ENCODE measurements at places on chromosomes 6 and 20.

DNA sequence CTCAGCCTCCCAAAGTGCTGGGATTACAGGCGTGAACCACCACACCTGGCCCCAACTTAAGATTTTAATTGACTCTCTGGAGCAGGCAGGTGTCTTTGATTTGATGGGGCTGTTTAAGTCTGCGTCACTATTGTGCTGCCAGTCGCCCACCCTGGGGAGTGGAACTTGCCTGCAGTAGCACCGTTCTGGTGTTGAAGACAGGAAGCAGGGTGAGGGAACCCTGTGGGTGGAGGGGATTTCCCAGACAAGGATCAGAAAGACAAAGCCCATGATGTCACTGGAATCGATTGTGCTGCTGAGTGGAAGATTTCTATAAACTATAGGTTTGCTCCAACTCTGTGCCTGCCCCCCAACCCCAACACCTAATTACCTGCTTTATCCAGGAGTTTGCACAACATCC, 11.0 kb downstream of the ALDH8A1 start:
- no peak for DNase-seq

DNA sequence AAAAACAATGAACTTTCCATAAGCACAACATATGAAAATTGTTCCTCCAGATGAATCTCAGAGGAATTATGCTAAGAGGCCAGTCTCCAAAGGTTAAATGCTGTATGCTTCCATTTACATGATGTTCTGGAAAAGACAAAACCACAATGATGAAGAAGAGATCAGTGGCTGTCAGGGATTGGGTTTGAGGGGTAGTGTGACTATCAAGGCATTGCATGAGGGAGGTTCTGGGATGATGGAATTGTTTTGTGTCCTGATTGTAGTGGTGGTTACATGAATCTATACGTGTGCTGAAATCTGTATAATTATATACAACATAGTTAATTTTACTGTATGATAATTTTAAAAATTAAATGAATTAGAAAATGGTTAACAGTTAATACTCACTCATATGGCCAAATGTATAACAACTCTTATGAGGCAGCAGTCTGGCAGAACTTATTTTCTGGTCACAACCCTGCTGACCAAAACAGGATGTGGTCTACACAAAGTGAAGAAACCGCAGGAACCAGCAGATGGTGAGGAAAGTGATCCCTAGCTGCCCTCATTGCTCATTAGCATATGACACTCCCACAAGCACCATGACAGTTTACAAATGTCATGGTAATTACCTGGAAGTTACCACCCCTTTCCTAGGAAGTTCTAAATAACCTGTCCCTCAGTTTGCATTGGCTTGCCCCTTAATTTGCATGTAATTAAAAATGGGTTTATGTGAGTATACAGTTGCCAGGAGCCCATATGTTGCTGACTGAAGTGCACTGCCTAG, 31.9 kb downstream of the NSFL1C start:
- DNase-seq: peak; percentile 25

DNA sequence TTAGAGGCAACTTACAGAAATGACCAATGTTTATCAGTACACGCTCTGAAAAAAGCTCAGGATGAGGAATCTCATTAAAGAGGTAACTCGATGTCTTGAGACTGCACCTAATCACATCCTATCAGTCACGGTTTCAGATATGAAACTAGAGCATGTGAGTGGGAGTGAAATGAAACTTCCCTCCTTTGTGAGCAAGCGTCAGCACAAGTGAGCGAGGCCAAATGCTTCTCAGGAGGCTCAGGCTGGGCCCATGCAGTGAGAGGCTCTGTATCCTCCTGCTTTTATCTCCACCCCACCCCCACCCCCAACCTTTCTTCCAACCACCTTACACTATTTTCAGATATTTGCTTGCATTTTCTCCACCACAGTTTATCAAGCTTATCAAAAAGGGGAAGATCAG, 140.8 kb upstream of the RIMS1 start:
- DNase-seq: no peak

DNA sequence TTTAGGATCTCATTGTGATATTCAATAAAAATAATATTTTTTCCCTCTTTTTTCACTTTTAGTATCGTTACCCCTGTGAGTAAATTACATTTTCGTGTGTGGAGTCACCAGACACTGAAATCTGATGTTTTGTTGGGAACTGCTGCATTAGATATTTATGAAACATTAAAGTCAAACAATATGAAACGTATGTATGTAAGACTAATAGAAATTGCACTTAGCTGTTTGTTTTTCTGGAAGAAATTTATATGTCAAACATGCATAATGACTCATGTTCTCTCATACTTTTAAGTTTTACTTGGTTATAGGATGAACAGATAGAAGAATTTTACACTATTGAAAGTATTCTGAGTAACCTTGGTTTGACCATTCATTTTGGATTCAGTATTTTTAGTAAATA, 49.4 kb downstream of the ITCH start:
- no peak for DNase-seq

GRCh38 chr6:62716719-62717118, 430.7 kb upstream of the KHDRBS2 start:
- no peak for DNase-seq

DNA sequence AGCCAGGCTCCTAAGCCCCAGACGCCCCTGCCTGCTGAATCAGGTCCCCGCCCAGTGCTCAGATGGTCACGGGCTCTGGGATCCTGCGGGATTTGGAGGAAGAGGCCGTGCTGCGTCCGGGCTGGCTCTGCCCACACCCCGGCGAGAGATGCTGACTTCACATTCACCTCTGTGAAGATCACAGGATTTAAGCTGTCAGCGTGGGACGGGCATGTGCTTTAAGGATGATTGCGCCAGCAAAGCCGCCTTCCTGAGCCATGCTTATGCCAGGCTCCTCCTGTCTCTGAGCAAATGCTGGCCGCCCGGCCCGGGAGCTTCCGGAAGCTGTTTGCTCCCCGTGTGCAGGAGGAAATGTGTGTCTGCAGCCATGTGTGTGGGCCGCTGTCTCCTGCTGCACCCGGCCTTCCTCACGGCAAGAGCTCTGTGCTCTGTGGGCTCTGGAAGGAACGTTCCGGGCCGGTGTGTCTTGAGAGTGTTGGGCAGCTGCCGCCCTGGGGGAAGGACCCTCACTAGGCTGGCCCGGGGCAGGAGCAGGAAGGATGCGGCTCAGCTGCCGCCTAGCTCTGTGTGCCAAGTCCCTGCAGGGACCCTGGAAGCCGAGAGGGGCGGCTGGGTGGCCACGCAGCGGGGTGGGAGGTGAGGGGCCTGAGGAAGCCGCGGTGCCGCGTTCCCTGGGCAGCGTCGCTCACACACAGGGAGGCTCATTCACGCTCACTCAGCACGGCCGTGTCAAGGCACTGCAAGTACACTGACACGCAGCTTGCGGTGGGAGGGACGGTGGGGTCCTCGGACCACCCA, 19.0 kb upstream of the BHLHE23 start:
- no peak for DNase-seq

DNA sequence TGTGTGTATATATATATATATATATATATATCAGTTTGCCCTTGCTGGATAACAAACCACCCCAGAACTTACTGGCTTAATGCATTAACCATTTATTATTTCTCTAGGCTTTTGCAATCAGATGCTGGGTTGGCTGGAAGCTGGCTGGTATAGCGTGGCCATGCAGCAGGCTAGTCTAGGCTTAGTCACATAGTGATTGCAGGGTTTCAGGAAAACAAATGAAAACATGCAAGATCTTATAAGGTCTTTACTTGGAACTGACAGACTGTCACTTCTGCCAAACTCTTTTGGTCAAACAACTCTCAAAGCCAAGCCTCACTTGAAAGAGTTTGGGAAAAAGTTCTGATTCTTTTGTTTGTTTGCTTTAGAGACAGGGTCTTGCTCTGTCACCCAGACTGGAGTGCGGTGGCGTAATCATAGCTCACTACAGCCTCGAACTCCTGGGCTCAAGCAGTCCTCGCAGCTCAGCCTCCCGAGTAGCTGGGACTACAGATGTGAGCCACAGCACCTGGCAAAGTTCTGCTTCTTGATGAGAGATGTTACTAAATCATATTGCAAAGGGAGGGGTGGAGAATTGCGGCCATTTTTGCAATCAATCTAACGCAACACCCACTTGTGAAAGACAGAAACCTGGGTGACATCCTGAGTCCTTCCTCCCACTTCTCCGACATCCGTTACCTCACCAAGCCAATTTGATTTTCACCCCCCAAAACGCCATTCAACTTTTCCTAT, 74.6 kb upstream of the RNF24 start:
- no peak for DNase-seq

DNA sequence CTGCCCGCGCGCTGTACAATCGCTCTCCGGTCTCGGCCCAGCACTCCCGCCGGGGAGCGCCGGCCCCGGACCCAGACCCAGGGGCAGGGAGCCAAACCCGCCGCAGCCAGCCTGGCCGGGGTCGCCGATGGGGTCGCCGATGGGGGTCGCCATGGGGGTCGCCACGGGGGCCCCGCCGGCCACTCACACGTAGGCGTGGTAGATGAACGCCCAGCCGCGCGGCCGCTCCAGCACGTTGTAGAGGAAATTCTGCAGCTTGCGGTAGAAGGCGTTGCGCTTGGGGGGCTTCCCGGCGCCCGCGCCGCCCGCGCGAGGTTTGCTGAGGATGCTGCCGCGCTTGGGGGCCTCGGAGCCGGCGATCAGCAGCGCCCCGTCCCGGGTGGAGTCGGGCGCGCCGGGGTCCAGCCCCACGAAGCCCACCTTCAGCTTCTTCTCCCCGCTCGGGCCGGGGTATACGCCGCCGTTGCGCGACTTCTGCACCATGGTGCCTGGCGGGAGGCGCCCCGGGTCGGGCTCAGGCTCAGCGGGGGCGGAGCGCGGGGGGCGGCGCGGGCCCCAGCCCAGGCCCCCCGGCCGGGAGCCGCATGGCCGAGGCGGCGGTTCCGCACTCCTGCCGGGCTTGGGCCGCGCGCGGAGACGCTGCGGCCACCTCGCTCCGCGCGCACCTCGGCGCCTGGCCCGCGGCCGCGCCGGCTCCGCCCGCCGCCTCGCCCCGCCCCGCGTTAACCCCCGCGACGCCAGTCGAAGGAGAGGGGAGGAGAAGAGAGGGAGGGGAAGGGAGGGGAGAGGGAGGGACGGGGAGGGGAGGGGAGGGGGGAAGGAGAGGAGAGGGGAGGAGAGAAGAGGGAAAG, at the start of gene KCNQ2:
TSS of gene KCNQ2 (minus strand) at position 675 of the 851 bp plus-strand sequence. CDS start at position 483, 192 bp downstream.
- DNase-seq: peak; percentile 27

DNA sequence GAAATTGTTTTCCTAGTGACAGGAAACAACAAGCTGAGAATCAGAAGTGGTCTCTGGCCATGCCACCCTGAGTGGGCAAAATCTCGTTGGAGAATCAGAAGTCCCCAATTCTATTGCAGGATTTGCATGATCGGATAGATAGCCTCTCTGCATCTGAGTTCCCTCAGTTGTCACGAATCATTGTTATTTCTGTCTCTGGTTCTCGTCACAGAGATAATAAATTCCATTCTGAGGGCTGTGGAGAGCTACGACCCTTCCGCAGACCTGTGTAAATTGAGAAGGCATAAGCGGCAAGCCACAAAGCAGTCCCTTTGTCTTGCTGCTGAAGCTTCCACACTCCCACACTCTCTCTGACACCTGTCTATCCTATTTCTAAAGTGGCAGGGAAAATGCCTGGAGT, 102.4 kb upstream of the CNR1 start:
- DNase-seq: no peak

DNA sequence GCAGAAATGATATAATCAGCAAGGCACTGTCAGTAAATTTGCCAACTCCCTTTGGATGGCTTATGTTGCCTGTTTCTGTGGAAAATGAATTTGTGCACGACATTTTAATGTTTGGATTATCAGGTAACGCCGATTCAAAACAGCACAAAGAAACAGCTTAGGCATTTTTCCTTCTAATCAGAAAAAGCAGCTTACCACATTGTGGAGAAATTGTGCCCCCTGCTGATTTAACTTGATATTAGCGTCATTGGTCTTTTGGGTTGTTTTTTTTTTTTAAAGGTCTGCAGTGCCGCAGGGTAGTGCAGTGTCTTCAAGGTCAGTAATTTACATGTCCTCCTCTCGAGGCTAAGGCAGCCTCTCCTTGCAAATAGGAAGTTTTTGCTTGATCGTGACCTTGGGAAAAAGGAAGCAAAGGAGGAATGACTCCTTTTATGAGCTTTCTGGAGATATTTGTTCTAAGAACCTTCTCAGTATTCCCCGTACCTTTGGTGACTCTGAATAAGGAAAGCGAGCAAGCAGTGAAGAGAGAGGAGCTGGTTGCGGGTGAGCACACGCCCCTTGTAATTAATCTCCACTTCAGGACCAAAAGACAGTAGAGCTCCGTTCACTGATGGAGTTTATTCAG, 79.1 kb downstream of the ELOVL4 start:
- peak; percentile 87 for DNase-seq

DNA sequence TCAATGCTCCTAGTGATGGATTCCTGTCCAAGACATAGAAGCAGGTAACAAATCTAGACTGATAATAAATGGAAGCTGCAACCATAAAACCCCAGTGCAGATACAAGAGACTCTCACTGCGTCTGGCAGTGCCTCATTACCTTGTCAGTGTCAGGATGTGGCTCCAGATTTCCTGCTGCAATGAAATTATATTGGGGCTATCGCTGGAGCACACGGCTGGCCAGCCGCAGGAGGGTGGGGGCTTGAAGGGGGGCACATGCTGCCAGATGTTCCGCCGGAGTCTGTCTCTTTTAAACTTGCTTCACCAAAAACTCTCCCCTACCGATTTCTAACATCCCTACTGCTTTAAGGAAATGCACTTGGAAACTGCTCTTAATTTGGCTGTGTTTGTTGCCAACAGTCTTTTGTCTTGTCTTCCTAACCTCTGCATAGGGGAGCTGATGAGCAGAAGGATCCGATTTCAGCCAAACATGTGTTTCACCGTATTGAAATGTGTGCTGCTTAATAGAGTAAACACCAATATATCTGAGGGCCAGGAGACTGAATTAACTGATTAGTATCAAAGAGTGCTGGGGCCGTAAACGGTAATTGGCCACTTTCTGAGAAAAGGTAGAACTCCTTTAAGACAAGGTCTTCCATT, 102.2 kb upstream of the EXOC2 start:
- no peak for DNase-seq

- DNase-seq: peak; percentile 34
Observed at GRCh38 chr20:44394702-44395460, 39.4 kb downstream of the HNF4A start.

DNA sequence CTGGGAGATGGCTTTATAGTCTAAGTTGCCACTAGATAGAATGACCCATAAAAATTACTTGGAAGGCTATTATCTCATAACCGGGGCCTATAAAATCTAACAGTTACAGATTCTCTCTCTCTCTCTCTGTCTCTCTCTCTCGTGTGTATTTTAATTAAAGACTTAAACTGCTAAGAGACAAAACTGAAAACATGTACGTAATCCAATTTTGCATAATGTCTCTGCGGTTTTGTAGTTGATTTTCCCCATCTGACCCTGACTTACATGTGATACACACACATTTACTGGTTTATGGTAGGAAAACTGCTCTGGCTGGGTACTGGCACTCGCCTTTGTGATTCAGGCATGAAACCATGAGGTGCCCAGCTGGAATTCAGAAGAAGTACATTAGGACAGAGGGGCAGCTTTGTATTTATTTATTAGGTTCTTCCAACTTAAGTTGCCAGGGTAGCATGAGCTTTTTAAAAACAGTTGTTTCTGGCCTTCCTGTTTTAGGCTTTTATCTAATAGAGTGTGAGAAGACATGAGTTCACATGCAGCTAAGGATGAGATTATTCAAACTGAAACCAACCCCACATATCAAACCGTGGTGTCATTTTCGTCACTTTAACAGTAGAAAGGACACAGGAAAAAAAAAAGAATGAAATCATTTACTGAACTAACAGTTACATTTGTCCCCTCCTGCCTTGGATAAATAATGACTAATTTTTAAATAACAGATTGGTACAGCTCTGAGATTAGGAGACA, 182.5 kb downstream of the GMPR start:
- no peak for DNase-seq
